NCI-H1105 (cell line): ENCODE measurements at places on chromosomes 3 and 15.
A peak's percentile ranks its signal among the peaks of the same experiment; 100 is the strongest.

DNA sequence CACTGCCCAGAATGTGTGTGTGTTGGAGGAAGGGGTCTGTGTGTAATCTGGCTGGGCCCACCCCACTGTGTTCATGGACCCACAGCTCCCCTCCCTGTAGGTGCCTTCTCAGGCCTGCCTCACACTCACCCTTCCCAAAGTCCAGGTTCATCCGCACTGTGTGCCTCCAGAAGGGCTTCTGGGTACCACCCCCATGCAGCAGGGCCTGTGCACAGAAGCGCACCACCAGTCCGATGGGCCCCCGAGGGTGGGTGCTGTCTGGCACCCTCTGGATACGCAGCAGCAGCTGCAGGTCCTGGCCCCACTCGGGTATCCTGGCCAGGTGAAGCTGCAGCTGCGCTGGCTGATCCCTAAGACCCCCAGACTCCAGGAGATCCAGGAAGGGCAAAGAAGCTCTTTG lies 12.8 kb upstream of the TGM5 start:
- DNase-seq: no peak

- DNase-seq: peak; percentile 75
Observed at GRCh38 chr3:164897342-164897741, 181.0 kb downstream of the SI start.

DNA sequence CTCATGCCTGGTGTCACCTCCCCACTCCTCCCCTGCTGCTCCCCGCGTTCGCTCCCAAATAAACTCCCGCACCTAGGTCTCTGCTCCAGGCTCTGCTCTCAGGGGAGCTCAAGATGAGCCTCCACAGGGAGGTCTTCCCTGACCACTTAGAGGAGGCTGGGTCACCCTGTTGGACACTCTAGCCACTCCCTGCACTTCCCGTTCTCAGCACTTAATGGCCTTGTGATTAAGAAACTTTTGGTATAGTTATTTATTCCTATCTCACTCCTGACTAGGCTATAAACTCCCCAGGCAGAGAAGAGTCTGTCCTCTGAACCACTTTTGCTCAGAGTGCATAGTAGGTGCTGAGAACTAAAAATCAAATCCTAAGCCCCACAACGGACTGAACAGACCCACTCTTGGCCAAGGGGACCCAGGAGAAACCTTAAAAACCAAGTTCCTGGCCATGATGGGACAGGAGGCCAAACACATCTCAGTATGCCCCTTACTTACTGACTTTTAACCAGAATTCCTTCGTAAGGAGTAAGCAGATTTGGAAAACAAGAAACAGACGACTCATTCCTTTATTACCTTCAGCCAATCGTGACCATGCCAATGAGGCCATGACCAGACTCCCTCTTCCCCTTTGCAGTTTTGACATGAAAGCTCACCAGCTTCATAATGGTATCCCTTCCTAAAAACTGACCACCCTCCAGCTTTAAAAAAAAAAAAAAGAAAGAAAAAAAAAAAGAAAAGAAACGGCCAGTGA lies 69.0 kb upstream of the HRH1 start:
- DNase-seq: no peak

DNA sequence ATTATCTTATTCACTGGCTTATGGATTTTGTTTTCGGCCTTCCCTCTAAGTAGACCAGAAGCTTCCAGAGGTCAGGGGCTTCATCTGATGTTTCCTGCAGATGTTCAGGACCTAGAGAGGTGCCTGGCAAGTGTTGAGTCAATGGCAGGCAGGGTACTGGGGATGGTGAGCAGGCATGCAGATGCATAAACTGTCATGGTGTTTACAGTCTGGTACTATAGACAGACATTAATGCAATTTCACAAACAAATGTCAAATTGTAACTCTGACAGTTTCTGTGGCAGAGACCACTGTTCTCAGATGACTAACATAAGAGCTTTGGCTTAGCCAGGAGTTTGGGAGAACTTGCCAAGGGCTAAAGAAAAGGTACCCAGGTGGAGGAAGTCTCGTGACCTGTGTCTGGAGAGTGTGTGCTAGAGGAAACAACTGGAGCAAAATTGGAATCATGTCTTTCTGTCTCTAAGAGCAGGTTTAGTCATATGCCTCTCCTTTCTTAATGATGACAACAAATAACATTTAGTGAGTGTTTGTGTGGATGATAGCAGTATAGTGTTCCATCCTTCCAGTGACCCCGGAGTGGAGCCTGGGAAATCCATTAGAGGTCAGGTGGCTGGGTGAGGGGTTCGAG lies 53.7 kb upstream of the TRAK1 start:
- no peak for DNase-seq

GRCh38 chr3:82259994-82260393 lies 498.5 kb upstream of the GBE1 start:
- no peak for DNase-seq

DNA sequence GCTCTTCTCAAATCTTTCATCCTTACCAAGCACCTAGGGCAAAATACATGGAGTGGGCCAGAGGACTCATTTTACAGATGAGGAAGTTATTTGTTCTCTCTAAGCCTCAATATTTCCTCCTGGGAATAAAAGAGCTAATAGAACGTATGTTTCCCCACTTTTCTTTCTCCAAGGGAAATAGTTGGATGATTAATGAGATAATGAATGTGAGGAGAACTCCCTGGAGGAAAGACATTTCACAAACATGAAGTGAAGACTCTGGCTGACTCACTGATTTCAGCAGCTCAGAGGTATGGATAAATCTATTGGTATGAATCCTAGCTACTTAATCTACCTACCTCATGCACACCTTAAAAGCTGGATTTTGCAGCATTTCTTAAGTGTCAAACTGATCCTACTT lies 98.4 kb downstream of the ECT2 start:
- DNase-seq: no peak

- DNase-seq: no peak
Observed at GRCh38 chr3:156455839-156456238, 99.1 kb downstream of the SSR3 start.

GRCh38 chr15:55737373-55737772 lies 5.6 kb downstream of the PRTG start:
- no peak for DNase-seq

GRCh38 chr3:134659391-134660045 lies 8.7 kb upstream of the KY start:
- no peak for DNase-seq

DNA sequence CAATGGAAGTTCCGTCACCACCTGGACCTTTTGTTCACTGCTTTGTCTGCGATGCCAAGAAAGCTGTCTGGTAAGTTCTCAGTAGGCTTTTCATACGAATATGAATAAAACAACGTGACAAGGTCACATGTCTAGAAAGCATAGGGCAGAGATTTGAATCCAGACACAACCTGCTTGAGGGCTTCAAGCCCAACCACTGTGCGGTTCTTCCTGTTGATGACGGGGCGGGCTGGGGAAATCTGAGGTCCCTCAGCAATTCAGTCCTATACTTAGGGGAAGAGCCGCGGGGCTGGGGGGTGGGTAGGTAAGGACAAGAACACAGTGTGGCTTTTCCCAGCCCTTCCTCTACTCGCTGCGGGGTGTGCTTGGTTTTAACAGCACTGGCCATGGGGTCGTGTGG lies 32.4 kb upstream of the SMAD3 start:
- no peak for DNase-seq

DNA sequence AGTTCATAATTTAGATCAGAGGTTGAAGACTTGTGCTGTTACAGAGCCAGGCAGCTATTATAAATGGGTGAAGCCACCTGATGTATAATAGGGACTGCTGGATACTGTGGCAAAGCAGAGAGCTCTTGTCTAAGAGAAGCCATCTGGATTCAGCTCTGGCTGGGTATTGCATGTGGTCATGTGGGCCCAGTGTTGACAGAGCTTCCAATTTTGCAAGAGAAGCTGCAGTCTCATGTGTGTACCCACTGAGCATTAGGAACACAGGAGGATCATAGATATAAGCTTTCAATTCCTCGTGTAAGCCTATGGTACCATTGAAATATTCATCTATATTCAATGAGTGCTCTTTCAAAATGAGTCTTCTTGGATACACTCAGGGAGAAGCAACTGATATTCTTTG lies 303.9 kb upstream of the SLCO3A1 start:
- DNase-seq: no peak

- DNase-seq: no peak
Observed at GRCh38 chr15:53974813-53975212, 3.4 kb upstream of the UNC13C start.

DNA sequence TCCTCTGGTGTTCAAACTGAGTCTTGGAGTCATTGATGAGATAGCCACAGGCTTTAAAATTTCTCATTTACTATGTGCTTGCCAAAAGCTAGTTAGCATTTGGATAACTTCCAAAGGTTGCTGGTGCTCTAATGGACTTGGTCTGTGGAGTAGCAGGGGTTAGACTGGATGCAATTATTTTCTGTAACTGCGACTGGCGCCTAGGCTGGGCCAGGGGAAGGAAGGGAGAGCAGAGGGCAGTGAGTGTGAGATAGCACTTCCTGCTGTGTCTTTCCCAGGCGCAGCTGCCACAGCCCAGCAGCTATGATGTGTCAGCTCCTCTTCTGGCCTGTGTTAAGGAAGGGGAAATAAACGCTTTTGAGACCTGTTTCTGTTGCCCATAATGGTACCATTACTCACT lies 98.6 kb downstream of the MYRIP start:
- DNase-seq: peak; percentile 66

- no peak for DNase-seq
Observed at GRCh38 chr3:4684117-4684516, 191.0 kb downstream of the ITPR1 start.

DNA sequence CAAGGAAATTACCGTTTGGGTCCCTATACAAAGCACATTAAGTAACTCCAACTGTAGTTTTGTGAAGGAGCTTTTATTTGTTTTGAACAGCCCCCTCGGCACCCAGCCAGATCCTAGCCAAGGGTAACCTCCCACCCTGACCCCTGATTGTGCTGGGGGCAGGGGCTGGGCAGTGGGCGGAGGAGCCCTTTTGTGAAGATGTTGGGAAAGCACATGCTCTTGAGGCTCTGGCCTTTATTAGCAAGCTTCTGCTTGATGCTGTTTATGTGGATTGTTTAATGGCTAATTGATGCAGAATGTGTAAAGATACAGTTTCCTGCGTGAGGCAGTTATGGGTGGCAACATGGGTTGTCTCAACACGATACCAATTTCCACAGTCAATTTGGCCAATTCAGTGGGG lies 136.5 kb downstream of the MAP2K5 start:
- no peak for DNase-seq

GRCh38 chr15:69713726-69714559 lies 261.3 kb downstream of the RPLP1 start:
- no peak for DNase-seq

DNA sequence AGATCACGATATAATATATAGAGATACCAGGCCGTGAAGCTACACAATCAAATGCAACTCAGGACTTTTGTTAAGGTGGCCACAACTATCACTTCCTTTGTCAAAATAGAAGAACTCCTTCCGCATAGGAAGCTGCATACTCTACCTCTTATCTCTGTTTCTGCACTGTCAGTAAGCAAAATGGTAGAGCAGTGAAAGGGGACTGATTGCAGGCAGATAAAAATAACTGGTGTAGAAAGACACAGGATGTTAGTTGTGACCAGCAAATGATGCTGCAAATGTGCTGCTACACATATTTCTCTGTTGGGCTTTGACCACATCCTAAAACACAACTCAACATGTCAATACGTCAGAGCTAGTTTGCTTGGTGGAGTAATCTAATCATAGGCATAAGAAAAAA lies 16.3 kb upstream of the TRAT1 start:
- no peak for DNase-seq

DNA sequence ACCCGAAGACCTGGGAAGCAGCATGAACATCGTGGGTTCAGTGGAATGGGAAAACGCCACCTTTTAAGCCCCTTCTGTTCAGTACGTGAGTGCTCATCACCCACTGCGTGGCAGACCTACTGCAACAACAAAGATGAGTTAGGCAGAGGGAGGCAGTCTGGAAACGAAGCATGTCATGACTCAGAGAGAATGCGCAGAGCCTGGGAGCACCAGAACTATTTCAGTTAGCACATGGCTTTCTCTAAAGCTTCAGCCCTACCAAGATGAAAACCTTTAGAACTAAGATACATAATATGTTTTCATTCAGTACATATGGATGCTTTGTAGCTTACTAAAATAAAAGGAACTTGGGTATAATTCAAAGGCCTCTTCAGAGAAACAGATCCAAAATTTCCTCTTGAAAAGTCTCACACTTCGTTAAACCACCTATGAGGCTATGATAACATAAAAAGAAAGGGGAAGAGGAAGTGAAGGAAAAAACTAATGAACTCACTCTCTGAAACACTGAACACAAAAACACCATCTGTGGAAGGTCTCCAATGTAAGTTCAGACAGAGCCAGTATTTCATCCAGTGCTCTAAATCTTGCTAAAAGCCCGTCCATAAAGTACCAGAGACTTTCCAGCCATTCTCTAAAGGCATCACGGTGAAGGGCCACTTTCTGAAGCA lies 140.1 kb downstream of the OCA2 start:
- DNase-seq: no peak

DNA sequence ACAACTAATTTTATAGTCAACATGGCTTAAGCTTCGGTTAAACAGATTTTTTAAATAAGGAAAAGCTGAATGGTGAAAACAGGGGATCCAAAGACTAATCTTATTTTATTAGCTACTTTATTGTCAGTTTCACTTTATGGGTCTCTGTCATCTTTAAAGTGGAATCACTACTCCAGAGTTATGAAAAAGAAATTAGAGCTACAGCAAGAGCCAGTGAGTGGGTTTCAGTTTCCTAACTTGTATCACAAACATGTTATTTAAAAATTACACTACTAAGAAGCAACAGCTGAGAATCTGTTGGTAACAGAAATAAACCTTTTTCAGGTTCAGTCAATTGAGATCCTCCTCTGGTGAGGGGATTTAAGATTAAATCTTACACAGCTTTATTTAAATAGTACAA lies 10.0 kb downstream of the PHC3 start:
- no peak for DNase-seq

DNA sequence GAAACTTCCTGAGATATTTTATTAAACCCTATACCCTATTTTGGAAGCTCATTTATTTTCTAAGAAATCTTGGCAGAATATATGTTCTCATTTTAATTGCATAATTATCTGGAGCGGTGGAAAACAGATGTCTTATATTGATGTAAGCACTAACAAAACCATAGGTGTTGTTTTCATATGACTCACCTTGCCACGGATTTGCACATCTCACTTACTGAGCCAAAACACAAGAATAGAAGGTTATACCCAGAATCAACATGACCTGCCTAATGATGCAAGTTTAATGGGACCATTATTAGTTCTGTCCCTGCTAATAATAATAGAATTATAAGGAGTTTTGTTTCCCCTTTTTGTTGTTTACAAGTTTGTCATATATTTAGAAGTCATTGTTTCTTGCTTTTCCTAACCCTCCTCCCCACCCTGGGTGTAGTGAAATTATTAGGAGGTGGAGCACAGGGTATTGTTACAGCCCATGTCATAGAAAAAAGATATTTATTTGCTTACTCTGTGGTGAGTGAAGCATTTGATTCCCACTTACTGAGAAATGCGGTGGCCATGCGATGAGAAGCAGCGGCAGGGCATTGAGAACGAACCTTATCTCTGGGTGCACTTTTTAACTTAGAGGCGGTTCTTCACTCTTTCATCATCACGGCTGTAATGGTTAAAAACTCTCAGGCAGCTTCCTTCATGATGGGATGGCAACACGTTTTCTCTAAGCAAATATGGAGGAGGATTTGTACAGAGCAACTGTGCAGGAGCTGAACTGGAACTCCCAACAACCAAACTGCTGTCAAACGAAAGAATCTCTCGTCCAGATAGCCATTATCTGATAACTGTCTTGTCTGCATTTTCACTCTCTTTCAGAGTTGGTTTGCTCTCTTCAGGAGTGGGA lies 521 bp downstream of the IL5RA start:
- no peak for DNase-seq

GRCh38 chr3:160413613-160414248 lies 14.3 kb downstream of the SMC4 start:
- DNase-seq: peak; percentile 72
